ENCODE measurements at places on chromosomes 12 and 14.
A peak's percentile ranks its signal among the peaks of the same experiment; 100 is the strongest.

DNA sequence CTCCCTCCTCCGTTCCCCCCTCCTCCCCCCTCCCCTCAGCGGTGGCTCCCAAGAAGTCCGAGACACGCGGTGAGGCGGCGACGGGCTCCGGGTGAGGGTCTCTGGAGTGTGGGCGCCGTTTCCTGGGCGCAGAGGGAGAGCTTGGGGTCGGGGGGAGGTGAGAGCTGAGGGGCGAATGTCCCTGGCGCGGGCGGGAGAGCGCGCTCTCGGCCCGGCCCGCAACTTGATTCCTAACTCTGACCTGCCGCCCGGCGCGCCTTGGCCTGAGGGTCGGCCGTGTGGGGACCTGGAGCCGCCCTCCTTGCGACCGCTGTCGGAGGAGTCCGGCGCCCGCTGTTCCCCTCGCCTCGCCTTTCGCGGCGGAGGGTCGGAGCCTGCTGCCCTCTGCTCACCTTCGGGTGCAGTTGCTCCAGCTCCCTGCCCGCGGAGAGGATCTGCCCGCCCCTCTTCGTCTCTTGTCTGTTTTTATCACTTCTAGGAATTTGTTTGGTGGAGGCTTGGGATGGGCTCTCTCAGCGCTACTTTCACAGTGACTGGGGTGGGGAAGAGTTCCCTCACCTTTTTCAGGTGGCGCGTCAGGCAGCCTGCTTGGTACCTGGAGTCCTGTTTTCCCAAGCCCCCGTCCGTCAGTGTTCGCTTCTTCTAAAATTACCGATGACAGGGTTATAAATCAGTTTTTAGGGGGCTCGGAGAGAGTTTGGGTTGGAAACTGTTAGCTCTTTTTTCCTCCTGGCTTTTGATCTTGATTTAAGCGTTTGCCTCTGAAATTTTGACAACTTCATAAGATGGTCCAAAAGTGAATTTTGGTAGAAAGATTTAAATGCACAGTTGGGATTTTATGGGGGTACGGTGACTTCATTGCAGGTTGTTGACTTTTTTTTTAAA lies 495 bp downstream of the ADIPOR2 start:
- no peak for DNase-seq

DNA sequence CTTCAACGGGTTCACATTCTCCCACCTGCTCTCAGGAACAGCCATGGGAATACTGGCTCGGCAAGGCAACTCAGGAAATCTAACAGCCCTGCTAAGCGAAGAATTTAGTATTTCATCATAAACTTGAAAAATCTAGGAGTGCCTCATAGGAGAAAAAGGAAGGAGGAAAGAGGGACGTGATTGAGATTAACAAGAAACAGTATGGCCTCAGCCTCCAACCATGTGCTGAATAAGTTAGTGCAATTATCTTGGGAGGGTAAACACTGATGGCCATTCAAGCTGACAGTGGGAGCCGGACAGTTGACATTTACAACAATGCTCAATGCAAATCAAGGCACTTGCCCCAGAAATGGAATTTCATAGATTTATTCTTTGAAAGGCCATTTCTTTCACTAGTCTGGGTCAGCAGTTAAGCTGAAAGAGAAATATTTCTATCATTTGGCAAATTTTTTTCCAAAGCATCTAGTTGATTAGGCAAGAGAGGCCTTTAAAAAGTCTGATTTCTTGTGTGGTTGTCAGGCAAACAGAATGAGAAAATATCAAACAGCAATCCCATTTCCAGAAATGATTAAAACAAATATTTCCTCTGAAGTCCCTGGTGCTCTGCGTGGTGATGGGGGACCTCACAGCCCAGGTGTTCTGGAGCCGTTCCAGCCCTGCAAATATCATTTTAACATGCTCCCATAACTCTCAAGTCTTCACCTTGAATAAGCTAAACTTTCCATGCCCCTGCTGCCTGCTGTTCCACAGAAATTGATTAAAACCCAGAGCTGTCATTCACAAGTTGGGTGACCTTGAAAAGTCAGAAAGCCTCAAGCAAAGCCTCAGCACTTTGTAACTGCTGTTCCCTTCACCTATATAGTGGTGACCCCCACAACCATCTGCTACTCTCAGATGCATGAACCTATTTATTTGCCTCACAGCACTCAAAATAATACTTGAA lies 121.6 kb downstream of the PHLDA1 start:
- DNase-seq: no peak

DNA sequence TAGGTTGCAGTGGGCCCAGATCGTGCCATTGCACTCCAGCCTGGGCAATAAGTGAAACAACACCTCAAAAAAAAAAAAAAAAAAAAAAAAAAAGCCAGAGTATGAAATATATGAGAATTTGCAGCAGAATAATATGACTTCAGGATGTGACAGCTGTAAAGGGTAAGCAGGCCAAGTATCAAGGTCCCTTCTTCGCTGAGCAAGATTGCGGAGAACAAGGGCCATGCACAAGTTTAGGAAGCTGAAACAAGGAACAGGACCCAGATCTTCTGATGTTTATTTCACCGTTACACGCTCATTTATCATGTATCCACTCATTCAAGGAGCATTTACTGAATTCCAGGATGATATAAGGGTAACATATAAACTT lies 659 bp upstream of the FOXJ2 start:
- DNase-seq: no peak

DNA sequence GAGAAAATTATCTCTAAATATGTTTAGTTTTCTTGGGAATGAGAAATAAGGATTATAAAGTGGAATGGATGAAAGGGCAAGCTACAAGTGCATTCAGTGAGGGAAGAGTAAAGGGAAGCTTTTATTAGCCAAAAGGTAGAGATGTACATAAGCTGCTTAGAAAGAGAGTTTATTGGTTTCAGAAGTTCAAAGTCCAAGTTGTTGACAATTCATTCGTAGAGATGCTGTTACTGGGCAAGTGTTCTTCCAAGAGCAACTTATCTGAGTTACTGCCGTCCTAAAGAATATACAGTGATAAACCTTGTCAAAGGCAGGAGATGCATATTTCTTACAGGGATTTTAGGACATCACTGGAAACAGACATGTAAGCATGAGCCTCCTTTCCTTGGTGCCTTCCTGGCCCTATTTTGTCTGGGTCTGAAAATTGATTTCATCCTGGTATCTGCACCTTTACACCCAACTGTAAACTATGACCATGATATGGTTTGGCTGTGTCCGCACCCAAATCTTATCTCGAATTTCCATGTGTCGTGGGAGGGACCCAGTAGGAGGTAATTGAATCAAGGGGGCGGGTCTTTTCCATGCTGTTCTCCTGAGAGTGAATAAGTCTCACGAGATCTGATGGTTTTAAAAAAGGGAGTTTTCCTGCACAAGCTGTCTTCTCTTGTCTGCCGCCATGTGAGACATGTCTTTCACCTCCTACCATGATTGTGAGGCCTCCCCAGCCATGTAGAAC lies 46.8 kb downstream of the TRMT5 start:
- no peak for DNase-seq

- no peak for DNase-seq
These were observed 13.9 kb downstream of the CKB start for GRCh38 chr14:103508521-103509329.

DNA sequence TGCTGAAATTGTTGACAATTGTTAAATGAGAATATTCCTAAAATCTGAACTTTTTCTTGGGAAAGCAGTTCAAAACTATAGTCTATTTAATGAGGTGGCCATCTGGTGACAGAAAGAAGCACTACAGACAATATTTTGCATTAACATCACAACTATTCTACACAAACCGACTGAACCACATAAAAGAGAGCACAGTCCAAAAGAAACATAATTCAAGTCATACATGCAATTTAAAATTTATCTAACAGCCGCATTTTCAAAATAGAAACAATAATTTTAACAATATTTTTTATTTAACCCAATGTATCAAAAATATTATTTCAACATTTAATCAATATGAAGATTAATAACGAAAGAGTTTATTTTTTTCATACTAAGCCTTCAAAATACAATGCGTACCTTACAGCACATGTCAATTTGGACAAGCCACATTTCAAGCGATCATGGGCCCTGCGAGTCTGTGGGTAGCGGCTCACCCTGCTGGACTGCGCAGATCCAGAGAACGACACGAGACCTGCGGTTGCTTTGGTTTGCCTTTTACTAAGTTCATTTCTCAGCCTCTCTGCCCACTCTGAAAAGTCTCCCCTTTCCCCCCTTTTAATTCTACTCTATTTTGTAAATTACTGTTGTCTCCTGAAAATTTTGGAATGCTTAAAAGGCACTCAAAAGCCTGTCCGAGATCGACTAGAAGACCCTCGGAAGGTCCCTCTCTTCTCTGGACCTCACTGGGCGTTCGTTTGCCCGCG lies 947 bp upstream of the LRRC9 start:
- DNase-seq: no peak

DNA sequence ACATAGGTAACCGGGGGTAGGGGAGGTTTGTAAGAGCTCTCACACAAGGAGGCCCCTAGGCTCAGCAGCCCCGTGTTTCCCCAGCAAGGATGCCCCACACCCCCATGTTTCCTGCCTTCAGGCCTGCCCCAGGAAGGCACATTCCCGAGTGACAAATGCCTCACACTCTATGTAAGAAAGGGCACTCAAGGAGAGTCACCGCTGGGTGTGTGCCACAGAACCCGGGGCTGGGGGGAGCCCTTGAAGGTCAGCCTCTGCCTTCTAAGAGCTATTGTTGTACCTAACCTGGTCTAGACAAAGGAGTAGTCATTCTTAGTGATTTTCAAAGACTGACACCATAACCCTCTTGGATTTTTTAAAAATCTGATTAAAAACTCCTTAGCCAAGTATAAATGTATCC lies 333.6 kb downstream of the DPF3 start:
- DNase-seq: no peak

DNA sequence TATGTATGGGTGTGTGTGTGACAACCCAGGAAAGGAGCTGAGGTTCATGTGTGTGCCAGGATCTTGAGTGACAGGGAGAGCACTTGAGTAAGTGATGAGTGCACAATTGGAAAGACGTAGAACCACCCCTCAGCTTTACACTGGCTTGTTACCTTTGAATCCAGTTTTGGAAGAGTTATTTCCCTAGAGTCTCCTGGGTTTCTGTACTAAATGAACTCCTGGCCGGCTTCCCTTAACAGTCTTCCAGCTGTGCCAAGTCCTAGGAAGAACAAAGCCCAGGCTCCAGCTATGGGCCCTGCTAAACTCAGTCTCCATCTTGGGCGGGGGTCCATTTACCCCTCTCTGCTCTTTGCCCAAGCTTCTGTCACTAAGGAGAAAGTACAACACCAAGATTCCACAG lies 19.7 kb upstream of the NR1H4 start:
- DNase-seq: no peak

DNA sequence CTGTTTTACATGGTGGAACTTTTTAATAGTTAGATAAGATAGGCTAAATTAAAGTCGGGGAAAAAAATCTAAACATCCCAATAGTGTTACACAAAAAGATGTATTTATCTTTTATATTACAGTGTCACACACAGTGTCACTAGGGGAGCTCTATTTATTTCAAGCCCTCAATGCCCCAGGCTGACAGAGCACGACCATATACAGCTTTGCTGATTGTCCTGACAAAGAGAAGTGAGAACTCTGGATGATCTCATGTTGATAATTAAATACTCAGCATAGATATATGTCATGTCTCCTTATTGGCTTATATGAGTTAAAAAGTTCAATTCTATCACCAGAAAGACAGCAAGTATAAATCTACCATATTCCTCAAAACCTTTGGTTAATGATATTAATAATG lies 594.3 kb downstream of the LRFN5 start:
- DNase-seq: no peak

- no peak for DNase-seq
These were observed 16.4 kb downstream of the TRMT61A start for GRCh38 chr14:103545219-103545914.

DNA sequence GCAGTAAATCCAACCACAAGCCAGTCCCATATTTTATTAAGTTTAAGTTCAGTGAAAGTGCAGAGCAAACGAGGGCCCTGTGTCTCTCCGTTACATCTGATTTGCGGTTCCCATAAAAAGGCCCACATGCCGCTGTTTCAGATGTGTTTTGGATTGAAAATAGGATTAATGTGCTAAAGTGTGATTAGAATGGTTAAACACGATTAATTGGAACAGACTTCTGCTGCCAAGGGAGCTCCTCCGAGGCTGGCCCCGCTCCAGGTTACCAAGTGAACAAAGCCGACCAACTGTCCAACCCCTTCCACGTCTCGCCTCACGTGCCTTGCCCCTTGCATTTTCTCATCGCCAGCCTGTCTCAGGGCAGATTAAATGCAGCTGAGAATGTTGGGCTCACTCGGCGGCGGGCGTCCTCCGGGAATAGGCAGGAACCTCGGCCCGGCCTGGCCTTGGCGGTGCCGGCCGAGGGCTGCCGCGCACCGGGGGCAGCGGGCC lies 166.5 kb upstream of the GSC start:
- no peak for DNase-seq

GRCh38 chr12:19972325-19973288 lies 395.7 kb upstream of the PDE3A start:
- DNase-seq: peak; percentile 39

Measured in MV-4-11 (cell line).